ENCODE measurements at places on chromosomes 12 and 14.

DNA sequence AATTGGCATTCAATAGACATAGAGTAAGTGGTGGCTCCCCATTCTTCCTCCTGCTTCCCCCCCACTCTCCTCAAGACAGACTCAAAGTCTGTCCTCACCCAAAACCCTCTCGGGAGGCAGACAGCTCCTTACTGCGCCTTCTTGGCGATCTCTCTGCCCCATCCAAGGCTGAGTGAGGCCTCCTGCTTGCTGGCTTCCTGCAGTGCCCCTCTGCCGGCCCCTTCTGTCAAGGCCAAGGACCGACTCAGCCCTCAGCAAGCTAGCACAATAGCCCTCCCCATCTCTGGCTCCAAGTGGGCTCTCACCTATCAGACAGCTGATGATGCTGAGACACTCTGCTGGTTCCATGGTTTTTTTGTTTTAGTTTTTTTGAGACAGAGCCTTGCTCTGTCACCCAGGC, 62.5 kb upstream of the DLK1 start:
- no peak for DNase-seq

DNA sequence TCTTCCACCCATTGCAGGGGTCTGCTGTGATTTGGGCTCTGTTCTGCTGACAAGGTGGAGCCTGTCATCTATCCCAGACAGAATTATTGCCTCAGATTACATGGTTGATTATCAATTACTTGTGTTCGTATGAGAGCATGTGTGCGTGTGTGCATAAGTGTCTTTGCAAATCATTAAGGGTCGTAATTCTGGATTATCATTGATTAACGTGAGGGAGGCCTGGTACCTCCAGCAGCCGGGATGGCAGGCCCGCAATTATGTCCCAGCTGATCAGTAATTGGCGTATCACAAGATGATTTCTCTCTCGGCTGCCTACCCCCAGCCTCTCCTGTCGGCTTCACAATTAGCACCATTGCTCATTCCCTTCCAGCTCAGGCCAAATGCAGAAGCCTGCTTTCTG, 29.6 kb upstream of the IRF2BPL start:
- no peak for DNase-seq

- no peak for DNase-seq
Observed at GRCh38 chr14:56331592-56332216, 213.5 kb downstream of the PELI2 start.

DNA sequence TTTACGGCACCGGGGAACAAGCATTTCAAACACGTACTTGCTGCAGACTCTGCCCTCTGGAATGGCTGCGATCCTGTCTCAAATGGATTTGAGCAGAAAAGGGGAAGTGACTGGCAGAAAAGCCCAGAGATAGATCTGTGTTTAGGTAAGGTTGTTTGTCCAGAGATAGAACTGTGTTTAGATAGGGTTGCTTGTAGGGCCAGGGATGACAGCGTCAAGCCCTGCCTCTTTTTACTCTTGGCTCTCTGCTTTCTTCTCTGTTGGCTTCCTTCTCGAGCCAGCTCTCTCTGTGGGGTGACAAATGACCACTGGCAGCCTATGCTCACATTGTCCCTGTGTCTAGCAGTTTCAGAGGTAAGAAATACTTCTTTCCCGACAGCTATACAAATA, 11.4 kb downstream of the DGLUCY start:
- DNase-seq, result no peak

DNA sequence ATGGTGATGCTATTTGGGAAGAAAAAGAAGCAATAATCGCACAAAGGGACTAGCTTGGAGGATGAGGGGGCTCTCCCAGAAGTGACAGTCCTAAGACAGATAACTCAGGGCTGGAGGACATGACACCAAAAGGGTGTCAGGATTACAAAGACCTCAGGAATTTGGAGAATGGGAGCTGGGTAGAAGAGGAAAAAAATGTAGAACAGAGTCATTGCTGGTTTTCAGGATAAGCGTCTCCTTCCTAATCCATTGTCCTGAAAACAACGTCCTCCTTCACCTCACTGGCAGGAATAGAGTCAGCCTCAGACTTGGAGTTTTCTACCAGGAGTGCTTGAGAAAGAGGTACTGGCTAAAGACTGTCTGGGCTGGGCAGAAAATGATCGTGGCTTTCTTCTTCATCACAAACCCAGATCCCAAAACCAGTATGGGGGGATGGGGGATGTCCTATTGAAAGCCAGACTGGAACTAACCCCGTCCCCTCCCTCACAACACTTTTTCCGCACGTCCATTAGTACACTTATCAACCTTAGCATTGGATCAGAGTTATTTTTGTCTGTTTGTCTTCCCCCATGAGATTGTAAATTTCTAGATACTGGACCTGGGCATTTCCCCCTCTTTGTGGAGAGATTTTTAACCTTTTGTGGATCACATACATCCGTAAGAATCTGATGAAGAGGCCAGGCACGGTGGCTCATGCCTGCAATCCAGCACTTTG, 14.3 kb downstream of the B4GALNT3 start:
- no peak for DNase-seq

- no peak for DNase-seq
Observed at GRCh38 chr14:67746927-67747326, 45.2 kb downstream of the RDH12 start.

- no peak for DNase-seq
Observed at GRCh38 chr12:118136559-118137003, 657 bp downstream of the PEBP1 start.

- no peak for DNase-seq
Observed at GRCh38 chr14:79144896-79145295, 974.7 kb downstream of the NRXN3 start.

DNA sequence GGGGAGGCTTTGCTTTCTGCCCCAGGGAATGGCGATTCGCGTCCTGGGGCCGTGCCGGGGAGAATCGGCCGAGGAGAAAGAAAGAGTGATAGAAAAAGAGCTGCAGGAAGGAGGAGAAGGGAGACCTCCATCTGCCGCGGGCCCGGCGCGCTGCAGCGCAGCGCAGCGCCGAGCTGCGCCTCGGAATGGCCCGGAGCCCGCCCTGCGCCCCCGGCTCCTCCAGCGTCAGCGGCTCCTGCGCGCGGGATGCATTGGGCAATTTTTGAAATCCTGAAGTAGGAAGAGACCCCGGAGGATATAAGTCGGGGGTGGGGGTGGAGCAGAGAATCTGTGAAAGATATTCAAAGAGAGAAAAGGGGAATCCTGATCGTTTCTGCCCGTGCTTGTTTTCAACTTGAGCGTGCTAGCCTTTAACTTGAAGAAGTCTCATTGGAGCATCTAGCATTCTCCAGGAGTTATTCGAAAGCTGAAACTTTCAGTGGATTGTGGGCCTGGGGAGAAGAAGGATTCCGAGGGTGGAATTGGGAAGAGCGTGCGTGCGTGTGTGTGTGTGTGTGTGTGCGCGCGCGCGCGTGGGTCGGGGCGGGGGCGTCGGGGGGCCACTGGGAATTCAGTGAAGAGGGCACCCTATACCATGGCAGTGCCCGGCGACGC, 441 bp downstream of the PDE3A start:
- no peak for DNase-seq

DNA sequence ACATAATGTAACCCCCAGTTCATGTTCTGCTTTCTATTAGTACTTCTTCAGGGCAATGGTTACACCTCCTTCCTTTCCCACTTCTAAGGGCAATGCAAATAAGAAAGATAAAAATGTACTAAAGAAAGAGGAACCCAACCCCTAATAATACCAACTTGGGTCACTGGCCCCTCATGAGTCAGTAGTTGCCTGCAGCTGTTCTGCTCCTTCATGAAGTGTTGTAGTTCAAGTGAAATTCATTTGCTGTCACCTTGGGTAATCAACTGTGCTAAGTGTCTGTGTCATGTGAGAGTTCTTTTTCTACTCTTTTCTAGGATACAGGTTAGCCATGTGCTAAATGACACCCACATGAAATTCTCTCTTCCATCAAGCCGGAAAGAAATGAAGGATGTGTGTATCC, 91.8 kb downstream of the PLXNC1 start:
- no peak for DNase-seq

All from activated CD8-positive, alpha-beta memory T cell treated with anti-CD3 and anti-CD28 coated beads for 1 hour (primary cell).